ENCODE measurements at places on chromosomes 7 and 10. TPM values are rescaled to one million over a fixed set of nuclear protein-coding genes. Genes with fewer than 3 reads are reported as not detected.

CYP26C1 gene
- 0.05 TPM for total RNA-seq

DENND2A gene
- not detected for total RNA-seq

DNA sequence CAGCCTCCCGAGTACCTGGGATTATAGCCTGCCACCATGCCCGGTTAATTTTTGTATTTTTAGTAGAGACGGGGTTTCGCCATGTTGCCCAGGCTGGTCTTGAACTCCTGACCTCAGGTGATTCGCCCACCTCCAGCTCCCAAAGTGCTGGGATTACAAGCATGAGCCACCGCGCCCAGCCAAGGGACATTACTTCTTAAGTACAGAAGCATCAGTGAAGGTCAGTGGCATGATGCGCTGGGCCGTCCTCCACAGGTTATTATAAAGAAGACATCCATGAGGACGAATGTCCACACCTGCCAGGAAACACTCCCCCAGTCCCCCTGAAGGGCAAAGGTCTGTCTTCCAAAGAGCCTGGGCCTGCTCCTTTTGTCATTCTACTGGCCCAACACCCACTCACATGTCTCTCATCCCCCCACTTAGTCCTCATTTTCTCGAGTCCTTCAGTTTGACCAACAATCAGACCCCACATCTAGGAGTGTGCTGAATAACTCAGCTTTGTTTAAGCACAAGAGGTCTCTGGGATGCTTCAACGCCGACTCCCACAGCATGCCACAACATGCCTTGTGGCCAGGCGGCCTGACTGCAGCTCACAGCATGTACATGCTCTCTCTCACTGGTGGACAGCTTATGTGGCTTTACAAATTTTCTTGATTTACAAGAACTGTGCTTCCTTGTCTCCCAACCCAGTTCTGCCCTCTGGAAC lies 73.0 kb downstream of the CTBP2 start:
- no peak for DNase-seq

DNA sequence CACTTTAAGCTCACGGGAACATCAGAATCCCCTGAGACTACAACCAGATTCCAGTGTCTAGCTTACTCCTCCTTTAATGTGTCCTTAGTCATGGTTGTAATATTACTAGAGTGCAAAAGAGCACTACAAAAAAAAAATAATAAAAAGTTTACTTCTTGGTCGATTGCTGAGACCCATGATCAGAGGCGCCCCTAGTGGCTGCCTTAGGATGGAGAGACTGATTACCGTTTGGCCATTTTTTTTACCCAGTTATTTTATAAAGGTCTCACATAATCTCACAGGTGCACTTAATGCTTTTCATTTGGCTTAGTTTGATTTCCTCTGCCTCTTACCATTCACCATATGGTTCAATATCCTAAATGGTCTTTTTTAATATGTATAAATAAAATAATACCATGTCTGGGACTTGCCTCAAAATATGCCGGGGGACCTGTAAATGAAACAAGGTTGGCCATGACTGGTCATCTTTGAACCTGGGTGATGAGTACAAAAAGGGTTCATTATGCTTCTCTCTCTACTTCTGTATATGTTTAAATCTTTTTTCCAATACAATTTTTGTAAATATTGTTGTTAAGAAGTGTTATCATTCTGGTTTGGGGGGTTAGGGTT lies 331.5 kb upstream of the NFE2L3 start:
- no peak for DNase-seq

DNA sequence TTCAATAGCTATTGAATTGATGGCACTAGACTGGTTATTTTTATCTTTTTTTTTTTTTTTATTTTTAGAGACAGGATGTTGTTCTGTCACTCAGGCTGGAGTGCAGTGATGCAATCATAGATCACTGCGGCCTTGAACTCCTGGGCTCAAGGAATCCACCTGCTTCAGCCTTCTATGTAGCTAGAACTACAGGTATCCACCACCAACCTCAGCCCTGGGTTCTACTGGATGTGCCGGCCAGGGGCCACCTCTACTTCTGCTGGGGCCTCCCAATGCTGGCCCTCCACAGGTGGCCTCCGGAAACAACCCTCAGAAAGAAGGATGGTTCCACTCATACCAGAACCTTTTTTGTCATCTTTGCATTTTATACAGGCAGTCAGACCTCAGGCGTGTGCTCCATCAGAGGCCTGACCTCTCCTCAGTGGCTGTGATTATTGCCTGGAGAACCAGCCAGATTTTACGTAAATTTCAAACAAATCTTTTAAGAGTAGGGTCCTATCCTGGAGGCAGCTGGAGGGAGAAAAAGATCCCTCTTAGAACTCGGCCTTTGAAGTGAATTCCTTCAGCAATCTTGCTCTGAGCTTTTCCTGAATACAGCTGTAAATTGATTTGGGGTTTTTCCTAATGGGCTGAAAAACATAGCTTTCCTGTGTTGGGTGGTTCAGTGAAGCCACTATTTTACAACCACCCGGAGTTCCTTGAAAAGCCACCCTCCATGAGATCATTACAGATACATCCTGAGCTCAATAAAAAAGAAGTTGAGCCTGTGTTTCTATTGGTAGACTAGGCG lies 110.0 kb downstream of the SPAG6 start:
- no peak for DNase-seq

DNA sequence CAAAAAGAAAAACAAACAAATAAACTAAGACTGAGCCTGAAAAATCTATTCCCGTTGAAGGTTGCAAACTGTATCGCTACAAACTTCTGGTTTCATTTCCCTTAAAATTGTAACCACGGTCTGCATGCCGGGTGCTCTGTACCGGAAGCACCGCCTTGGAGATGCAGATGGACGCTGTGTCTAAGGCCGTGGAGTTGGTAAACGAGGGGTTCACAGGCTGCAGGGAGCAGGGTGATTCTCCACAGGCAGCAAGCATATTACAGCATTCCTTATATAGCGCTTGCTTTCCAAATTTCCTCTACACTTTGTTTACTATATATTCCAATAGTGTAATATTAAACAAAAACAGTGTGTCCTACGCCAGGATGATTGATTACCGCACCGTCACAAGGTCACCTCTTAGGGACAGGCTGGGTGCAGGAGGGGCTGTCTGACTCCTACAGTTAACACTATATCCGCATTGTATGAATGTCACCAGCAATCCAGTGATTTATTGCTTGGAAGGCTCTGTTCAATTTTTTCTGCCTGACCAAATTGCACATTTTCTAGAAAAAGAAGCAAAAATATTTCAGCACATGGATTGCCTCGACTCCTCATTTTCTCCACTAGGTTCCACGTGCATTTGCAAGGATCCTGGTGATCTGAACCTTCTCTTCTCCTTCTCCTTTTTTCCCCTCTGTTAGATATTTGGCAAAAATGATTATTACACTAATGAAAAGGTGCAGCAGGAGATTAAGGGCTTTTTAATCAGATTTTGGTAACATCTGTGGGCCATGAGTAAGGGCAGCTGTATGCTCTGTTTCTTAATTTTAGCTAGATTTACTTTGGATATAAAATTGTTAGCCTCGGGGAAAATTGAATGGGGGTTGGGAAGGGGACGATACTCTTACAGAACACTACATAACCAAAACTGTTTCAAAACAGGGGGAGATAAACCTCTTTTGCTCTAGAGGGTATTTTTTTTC lies 325.8 kb upstream of the MGMT start:
- DNase-seq, result no peak

Data from activated T-cell treated with anti-CD3 and anti-CD28 coated beads, Interleukin-2, amount 50 U/mL, for 4 hours (primary cell).